Panc1 (cell line): ENCODE measurements at places on chromosomes 12 and 14.

DNA sequence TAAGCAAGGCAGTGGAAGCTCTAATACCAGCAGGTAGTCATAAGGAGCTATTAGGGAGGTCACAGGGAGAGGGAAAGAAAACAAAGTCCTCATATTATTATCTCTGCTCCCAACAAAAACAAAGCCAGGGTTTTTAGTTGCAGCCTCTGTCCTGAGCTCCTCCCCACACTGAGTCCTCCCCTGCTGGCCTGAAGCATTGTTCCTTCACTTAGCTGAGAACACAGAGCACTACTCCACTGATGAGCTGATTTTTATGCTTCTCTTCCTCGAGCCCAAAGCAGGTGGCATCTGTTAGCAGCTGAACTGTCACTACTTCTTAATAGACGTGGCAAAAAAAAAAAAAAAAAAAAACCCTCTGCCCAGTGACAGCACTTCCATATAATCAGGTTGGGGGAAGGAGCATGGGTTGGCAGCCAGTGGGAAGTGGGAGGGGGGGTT is 10.5 kb upstream of the STAC3 start:
- no peak for DNase-seq

GRCh38 chr12:65826353-65827171 is 2.3 kb downstream of the HMGA2 start:
- peak; percentile 63 for DNase-seq

GRCh38 chr12:47651368-47652254 is 54.2 kb downstream of the RPAP3 start:
- peak; percentile 35 for DNase-seq

GRCh38 chr12:31687101-31687527 is 27.6 kb downstream of the ETFBKMT start:
- no peak for DNase-seq

- no peak for DNase-seq
Measured at GRCh38 chr12:118190266-118190665, 54.3 kb downstream of the PEBP1 start.

DNA sequence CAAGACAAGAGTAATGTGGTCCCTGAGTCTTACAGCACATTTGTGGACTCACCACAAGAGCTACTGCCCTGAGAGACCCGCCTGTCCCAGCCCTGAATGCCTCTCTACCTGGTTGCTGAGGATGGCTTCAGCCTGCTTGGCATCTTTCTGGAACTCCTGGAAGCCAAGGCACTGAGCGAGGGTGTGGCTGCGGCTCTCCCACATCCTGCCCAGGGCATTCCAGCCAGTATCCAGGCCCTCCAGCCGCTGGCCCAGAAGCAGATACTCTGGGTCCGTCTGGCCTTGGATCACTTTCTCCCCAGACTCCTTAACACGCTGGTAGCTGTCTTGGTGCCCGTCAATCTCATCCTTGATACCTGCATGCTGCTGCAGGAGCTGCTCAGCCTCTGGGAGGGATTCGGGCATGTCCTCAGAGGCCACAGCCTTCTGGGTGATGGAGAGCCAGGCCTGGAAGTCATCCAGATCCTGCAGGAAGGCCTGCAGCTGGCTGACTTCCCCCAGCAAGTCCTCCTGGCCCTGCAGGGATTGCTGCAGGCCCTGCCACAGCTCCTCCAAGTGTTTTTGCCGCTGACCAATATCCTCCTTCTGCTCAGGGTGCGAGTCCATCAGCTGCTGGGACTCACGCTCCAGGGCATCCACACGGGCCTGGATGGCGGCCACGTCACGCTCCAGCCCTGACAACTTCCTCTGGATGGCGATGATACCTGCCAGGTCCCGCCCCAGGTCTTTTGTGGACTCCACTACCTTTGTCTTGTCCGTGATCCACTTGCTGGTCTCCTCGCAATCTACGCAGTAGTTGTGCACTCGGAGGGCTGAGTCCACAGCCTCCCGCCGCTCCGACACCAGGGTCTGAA is 82.3 kb downstream of the PLEKHG3 start:
- no peak for DNase-seq

- no peak for DNase-seq
Measured at GRCh38 chr14:35341751-35342488, 49.7 kb downstream of the PSMA6 start.

GRCh38 chr12:106178562-106178961 is 39.8 kb upstream of the NUAK1 start:
- no peak for DNase-seq

- no peak for DNase-seq
Measured at GRCh38 chr12:49236423-49236822, 28.5 kb upstream of the TUBA1C start.

GRCh38 chr12:25518512-25518911 is 34.6 kb downstream of the LMNTD1 start:
- DNase-seq = no peak

GRCh38 chr14:94933486-94933885 is 163.6 kb upstream of the GSC start:
- DNase-seq = no peak

DNA sequence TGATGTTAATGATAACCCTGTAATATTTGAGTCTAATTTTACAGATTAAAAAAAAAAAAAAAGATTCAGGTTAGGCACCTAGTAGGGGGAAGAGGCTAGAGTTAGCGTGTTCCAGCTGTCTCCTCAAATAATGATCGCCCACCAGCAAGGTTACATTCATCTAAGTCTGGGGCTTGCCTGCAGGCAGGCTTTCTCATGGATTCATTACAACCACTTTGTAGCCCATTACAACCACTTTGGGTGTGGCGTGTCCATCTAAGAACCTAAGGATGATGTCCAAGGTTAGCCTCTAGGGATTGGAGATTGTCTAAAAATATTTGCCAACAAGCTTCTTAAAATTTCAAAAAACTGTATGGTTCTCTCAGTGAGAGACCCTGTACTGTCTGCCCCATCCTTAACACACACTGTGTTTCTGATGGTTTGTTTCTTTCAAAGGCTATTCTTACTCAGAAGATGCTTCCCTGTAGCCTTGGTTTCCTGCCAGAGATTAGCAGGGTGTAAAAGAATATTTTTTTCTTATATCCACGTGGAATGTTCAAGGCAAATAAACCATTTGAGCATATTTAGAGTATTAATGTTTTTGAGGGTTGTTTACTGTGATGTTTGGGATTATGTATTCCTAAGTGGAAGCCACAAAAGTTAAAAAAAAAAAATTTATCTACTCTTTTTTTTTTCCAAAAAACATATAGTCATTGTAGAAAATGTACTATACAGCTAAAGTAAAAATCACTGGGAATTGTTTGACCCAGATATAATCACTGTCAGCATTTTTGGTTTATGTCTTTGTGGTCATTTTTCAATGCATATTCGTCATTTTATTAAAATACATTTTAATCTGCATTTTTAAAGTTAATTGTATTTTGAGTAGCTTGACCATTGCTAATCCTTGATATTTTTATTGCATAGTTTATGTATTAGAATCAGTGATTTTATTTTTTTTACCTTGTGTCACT is 1.7 kb downstream of the DYNC1H1 start:
- DNase-seq = no peak

- DNase-seq = no peak
Measured at GRCh38 chr12:18470251-18470650, 208.9 kb downstream of the PIK3C2G start.

DNA sequence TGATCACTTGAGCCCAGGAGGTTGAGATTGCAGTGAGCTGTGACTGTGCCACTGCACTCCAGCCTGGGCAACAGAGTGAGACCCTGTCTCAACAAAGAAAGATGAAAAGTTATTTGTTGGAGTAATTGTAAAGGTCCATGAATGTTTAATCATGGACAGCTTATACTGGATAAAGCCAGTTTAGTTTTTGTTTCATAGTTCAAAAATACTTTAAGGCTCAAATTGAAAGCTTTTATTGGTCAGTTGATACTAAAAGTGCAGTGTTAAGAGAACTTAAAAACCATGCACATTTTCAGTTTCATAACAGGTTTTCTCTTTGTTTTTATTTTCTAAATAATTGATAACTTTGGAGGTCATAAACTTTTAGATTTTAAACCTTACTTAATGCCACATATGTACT is 108.4 kb downstream of the MON2 start:
- no peak for DNase-seq

DNA sequence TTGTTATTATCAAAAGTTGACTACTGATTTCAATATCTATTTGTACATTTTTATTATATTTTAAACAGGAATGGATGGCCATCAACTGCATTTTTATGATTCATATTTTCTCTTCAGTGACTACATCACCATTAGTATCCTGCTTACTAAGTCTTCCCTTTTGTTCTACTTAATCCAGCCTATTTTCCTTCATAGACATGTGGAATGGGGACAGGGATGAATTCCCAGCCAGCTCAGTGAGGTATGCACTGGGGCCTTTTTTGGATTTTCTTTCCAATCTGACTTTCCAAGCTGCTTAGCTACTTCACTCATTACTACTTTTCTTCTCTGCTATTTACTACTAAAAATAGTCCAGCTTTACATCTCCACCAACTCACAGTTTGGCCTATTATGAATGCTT is 38.4 kb downstream of the AKAP6 start:
- DNase-seq = no peak

DNA sequence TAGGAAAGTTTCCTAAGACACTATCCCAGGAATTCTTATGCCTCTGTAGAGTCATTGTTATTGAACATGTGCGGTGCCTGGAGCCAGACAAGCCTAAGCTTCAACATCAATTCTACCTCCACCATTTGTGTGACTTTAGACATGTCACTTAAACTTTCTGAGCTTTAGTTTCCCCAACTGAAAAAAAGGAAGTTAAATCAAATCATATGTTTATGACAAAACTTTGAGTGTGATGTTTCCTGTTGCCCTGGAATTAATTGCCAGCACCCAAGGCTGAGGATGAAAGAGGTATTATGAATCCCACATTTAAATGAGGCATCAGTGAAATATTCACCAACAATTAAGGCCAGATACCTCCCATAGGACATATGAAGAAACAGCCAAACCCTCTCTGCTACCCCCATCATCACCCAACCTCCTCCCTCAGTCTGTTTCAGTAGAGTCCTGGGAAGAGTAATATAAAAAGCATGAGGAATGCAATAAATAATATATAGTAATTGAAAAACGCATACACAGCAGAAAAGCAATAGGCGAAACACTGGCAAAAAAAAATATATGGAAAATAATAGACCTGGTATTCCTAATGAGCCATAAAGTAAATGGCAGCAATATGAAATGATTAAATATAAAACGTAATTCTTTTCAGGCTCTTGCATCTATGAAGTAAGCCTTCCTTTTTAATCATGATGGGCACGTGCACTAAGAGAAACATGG is 182.0 kb upstream of the DCN start:
- no peak for DNase-seq

- DNase-seq = peak; percentile 30
Measured at GRCh38 chr12:102948941-102949352, 8.5 kb upstream of the ASCL1 start.

DNA sequence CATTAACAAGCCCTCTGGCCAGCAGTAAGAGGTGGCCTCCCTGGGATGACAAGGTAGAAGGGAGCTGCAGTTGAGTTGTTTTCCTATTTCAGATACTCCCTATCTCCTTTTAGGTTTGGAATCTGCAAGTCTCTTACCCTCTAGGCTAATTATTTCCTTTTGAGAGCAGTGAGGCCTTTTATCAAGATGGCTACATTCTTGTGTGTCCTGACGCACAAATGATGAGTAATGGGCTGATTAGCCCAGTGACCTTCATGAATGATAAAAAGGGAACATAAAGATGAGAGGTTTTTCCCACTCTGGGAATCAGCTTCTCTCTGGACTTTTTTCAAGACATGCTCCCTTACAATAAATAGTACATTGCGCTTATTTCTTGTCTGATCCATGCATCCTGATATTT is 22.9 kb downstream of the DYRK2 start:
- no peak for DNase-seq

- DNase-seq = no peak
Measured at GRCh38 chr12:116662612-116663144, 75.2 kb downstream of the SPRING1 start.

- DNase-seq = no peak
Measured at GRCh38 chr14:100857233-100857922, 31.5 kb downstream of the MEG3 start.

GRCh38 chr14:46279776-46280175 is 371.8 kb downstream of the RPL10L start:
- DNase-seq = no peak

DNA sequence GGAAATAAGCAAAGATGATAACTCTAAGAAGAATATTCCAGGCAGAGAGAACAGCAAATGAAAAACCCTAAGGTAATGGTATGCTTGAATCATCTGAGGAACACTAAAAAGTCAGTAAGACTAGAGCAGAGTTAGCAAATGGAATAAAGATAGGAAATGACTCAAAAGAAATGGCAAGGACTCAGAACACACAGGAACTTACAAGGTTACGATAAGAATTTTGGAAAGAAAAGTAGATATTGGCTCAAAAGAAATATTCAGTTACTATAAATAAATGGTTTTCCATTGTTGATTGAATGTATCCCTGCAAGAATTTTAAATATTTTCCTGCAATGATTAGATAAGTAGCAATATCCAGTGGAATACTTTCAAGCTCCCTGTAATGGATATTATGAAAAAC is 705.8 kb downstream of the C12orf50 start:
- DNase-seq = no peak

- no peak for DNase-seq
Measured at GRCh38 chr12:97005646-97006045, 98.6 kb downstream of the NEDD1 start.

GRCh38 chr12:21613931-21614330 is 9.3 kb upstream of the GYS2 start:
- no peak for DNase-seq

DNA sequence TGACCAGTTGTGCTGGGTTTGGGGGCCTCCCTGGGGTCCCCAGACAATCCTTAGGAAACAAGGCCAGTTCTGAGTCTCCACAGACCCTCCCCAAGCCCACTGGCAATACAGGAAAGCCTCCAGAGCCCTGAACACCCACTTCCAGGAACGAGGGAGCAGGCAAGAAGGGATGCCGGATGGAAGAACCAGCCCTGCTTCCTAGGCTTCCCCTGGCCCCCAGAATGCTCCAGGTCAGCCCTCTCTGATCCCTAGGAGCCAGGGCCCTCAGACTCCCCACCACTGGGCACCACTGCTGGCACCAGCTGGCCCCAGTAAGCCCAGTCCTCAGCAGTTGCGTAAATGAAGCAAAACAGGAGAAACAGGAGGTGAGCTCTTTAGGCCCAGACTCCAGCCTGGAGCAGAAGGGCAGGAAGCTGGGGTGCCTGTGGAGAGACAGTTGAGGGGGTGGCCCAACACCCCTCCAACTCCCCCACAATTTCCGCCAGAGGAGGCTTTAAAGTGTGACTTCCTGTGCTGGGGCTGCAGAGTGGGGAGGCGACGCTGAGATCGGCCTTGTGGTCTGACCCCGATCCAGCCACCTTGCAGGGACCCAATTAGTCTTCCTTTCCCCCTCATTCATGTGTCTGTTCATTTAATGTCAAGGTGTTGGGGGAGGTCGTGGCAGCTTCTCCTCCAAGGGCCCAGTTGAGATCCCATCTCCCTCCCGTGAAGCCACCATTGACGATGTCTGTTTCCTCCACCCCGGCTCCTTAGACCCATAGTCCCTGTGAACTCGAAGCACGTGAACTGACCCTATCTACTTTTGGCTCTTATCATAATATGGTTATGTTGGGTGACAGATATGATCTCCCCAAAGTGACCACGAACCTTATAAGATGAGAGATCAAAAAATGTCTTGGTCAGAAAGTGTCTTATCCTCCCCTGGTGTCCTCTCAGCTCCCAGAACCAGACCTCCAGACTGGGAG is 4.7 kb downstream of the TNFRSF1A start:
- DNase-seq = no peak
